Spleen (tissue), 13 donors: ENCODE measurements at places on chromosomes 11 and 22.

DNA sequence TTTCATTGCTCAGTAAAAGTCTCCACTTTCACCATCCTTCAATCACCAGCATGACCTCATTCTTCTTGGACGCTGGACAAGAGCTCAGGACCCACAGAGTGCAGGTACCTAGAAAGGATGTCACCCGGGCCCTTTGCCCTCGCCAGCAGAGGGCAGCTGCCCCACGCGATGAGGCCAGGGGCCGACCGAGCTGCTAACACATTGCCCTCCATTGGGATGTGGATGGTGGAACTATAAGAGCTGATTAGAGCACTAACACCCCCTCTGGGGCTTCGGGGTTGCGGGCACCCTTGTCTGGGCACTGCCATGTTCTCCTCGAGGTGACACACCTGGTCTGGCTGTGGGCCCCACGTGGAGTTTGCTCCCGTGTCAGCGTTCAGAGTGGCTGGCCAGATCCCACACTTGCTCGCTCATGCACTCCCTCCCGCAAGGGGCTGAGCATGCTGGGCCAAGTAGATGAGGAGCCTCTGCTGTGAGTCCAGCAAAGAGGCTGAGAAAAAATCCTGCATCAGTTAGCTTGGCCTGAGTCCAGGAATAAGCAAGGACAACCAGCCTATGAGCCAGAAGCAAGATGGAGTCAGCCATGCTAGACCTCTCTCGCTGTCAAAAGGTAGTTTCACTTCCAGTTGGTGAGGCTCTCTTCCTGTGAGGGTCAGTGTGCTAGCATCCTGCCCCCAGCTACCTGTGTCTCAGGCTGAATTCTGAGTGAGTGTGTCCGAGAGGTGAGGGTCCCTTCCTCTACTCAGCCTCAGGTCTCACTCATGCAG, 9.8 kb downstream of the KRTAP5-6 start:
- DNase-seq = peak; percentile 76

- no peak for DNase-seq
These were observed 80.7 kb downstream of the MICAL3 start for GRCh38 chr22:17943533-17944249.

DNA sequence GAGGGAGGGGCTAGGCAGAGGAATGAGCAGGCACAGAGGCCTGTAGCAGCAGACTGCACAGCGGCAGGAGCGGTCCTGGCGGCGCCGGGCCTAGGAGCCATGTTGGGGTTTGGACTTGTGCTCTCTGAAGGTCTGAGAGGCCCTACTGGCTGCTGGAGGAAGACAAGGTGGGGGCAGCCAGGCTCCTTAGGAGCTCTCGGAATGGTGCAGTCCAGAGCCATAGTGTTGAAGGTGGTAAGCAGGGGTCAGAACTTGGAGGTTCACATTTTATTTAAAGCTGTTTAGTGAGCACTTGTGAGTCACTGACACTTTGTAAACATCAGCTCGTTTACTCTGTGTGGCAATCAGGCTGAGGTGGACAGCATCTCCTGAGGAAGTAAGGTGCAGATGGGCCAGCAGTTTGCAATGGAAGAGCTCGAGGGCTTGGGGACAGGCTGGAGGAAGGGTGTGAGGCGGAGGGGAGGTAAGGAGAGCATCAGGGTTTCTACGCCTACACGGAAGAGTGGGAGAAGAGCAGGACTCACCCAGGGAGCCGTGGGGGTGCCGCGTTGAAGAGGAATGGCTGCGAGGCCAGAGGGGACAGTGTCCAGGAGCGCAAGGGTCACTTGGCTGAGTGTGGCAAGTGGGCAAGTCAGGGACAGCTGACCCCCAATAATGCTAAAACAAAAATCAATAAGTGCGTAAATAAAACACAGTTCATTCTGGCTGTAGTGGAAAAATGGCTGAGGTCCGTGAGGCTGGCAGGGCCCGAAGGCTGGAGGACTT, 10.0 kb upstream of the TMEM191C start:
- peak; percentile 56 for DNase-seq

- no peak for DNase-seq
These were observed 139.2 kb downstream of the WNT11 start for GRCh38 chr11:76067099-76067498.

DNA sequence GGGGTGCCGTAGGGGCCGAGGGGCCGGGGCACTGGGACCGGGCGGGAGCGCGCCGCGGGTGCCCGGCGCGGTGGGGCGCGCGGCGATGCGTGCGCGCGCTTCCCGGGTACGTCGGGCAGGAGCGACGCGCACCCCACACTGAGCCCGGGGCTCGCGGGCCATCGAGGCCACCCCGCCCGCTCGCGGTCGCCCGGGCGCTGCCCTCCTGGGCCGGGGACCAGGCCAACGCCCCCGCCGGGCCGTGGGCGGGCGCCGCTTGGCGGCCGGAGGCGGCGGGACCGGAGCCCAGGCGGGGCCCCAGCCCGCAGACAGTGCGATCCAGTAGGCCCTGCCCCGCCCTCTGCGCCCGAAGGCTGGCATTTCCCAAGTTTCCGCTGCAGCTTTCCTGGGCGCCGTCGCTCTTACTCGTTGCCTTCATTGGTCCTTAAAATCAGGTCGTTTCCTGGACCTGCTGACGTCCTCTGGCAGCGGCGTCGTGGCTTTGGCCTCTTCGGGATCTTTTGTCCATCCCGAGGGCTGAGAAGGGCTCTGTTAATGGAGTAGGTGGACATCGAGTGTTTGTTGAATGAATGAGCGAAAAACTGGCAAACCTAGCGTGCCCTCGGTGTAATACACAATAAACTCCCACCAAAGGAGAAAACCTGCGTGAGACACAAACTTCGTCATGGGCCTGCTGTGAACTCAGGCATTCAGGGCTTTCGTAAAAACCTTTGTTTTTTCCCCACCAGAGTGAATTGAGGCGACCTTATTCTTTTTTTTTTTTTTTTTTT, 638 bp downstream of the PARVA start:
- DNase-seq = no peak

GRCh38 chr11:8209208-8209807, 40.5 kb upstream of the RIC3 start:
- peak; percentile 88 for DNase-seq

DNA sequence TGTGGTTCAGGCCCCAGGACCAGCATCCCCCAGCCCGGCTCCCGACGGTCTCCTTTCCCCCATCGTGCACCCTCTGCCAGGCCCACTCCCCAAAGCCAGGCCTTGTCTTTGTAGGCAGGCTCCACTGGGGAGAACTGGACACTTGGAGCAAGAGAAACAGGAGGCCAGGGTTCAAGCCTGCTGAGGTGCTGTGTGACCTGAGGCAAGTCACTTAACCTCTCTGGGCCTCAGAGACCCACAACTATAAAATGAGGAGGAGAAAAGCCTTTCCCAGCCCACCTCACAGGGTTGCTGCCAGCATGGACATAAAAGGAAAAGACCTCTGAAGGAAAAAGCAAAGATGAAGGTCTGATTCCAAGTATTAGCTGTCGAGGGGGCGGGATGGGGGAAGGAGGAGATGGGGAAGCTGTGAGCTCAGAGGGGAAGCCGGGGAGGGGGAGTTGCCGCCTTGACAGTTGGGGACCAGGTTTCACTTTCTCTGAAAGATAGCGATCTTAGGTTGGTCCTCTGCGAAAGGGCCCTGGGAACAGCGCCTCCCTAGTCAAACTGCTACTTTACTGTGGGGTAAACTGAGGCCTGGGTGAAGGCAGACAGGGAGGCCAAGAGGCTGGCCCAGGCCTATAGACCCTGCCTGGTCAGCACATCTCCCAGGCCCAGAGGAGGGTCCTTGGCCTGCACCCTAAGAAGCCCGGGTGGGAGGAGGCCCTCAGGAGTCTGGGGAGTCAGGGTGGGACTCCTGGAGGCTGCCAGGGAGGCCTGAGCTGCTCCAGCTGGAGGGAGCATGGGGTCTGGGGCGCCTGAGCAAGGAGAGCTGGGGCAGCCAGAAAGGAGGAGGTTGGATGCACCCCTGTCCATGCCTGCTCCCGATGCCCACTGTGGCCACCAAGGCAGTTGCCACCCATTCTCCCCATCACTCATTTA, 991 bp upstream of the OSM start:
- DNase-seq = peak; percentile 89

- DNase-seq = peak; percentile 86
These were observed 3.7 kb downstream of the RNH1 start for GRCh38 chr11:503179-503981.

DNA sequence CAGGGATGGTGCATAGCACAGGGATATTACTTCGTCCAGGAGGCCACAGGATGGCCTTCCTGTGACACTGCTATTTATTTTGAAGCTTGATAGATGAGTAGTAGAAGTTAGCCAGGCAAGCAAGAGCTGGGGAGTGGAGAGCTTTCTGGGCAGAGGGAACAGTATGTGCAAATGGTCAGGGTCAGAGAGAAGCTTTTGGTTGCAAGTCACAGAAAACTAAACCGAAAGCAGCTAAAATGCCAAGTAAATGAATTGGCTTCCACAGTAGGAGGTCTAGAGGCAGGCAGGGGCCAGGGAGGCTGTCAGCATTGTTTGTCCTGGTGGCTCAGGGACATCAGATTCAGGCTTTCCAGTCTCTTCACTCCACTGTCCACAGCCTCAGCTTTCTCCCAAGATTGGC, 247.5 kb downstream of the GRIK4 start:
- no peak for DNase-seq

GRCh38 chr11:96748639-96749370, 359.0 kb downstream of the JRKL start:
- no peak for DNase-seq

DNA sequence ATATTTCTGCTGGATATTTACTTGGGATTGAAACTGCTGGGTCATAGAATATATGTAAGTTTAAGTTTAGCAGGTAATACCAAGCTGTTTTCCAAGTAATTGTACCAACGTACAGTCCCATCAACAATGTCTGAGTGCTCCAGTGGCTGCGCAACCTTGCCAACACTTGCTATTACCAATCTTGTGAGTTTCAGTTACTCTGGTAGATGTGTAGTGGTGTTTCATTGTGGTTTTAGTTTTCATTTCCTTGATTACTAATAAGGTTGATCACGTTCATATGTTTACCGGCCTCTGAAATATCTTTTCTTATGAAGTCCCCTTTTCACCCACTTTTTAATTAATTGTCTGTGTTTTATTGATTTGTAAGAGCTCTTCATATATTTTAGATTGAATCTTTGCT, 370.6 kb upstream of the CADM1 start:
- no peak for DNase-seq

- DNase-seq = no peak
These were observed 17.7 kb upstream of the TMEM123 start for GRCh38 chr11:102470251-102470650.

DNA sequence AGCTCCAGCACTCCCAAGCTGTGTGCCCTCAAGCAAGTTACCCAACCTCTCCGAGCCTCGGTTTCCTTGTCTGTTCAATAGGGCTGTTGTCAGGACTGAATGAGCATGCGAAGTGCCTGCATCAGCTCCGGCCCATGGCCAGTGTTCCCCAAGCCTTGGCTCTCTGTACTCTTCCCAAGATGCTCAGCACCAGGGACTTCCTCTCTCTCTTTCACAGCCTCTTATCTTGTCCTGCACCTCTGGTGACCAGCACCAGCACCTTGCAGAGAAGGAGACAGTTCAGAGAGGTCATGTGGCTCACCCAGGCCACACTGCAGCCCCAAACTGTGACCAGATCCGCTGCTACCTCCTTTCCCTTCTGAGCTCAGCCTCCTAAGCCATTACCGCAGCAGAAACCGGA, 120.3 kb upstream of the ANO1 start:
- peak; percentile 31 for DNase-seq

GRCh38 chr11:94128291-94128745, 323 bp upstream of the PANX1 start:
- peak; percentile 84 for DNase-seq

GRCh38 chr22:17773606-17774205, 563 bp downstream of the BID start:
- peak; percentile 93 for DNase-seq

DNA sequence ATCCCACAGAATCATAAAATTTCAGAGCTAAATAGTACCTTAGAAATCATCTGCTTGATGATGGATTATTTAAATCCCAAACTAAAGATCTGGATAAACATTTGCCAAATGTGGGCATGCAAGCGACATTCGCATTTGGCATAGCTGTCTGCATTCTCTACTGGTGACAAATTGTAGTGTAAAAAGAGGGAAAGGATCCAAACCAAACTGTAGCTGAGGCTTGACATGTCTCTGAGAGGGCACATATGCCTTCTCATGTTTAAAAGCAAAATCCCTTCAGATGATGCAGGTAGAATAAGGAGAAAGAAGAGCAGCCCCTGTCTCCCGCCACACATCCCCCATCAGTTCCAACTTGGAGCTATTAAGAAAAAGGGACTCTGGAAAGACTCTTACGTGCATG, 257.5 kb upstream of the MTNR1B start:
- no peak for DNase-seq

DNA sequence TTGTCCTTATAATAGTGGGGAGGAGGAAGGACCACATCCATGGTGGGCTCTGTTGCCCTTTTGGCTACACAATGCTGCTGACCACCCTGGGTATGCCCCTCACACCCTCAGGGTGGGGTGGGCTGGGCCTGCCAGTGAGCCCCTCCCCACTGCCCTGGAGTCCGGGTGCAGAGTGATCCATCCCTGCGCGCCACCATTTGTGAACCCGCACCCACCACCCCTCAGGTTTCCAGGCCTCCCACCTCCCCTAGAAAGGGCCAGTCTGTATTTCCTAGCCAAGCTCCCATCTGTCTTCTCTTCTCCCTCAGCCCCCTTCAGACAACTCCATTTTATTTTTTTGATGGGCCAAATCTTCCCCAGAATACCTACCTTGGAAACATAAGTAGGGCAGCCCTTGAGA, 25.0 kb downstream of the MS4A10 start:
- DNase-seq = no peak

DNA sequence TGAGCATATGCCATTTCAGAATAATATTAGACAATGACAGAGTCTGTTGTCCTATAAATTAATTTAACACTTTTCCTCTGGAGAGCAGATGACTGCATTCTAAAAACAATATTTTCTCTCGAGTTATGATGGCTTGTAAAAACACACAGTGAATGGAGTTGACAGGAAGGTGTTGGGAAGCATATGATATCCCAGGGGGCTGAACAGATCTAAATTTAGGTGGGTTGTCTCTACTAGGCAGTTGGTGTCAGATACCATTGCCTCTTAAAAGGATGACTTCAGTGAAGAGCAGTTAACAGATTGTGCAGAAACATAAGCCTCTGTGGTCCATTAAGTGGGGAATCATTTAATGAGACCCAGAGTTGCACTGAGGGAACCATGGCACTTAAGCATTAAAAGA, 30.7 kb downstream of the SVIP start:
- DNase-seq = no peak

- no peak for DNase-seq
These were observed 353.9 kb upstream of the TENM4 start for GRCh38 chr11:79794484-79795393.

- no peak for DNase-seq
These were observed 3.8 kb downstream of the AMOTL1 start for GRCh38 chr11:94771951-94772350.

DNA sequence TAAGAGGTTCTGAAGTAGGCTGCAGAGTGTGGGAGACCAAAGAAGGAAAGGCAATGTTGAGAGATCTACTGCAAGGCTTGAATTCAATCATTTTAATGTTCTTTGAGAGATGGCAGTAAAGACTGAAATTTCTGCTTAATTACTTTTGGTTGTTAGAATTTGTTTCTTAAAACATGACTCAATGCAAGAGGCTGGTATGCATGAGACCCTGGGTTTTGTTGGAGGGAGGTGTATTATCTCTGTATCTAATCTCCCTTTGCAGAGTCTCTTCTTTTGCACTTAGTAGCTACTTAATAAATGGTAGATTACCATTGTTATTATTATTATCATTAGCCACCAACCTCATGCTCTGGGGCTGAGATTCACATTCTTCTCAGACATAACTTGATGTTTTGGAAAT, 87.4 kb upstream of the DRD2 start:
- no peak for DNase-seq

GRCh38 chr22:17734187-17734586, 40.1 kb downstream of the BID start:
- no peak for DNase-seq
